Stimulated activated CD8-positive, alpha-beta memory T cell treated with anti-CD3 and anti-CD28 coated beads, Interleukin-4, amount 100 ng/mL, for 24 hours (primary cell): ENCODE measurements at places on chromosomes 12 and 14.

DNA sequence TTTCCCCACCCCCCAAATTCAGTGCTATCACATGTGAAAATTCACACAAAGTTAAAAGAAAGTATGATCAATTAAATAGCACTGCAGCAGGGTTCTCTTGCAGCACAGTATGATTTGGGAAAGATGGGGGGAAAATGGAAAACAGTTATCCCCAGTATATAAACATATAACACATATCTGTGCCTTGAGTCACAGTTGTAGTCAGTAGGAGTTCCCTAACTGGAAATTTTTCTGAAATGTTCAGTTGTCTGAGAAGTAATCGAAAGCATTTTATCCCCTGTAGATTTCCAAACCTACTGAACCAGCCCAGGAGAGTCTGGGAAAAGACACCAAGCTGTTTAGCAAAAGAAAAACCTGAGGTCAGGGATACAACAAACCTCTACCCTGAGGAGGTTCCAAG is 47.0 kb downstream of the C12orf50 start:
- no peak for DNase-seq

DNA sequence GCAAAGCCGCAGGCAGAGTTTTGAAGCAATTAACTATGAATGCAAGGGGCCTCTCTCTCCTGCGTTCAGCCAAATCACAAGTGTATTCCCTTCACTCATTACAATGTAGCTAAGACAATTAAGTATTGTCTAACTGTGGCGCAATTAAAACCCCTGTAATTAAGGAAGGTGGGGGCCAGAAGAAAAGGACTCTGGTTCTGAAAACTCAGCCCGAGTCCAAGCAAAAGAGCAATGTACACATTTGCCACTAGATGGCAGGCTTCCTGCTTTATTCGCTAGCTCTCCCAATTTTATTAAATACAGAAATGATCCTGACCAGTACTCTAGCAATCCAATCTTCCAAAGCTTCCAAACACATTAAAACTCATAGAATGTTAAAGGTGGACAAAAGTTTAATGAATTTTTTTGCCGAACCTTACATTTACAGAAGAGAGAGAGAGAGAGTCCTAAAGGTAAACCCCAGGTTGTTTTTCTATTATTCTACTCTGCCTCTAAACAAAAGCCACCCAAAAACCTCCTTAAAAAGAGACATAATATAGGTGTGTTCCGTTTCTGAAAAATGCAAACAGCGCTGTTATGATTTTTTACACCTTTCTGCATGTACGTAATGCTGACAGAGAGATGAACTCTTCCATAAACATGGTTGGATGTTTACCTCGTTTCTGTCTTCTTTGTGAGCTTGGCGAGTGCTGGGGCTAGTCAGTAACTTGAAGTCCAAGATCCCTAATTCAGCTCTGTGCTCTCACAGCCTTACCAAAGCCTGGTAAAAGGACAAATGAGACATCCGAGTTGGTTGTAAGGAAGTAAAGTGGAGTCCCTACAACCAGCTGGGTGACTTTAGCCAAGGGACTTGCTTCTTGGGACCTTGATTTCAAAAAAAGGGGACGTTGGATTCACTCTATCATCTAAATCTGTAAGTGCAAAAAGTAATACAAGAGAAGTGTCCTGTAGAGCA is 50.9 kb upstream of the VASH1 start:
- DNase-seq, result no peak

- no peak for DNase-seq
Observed at GRCh38 chr12:53489242-53489864, 9.9 kb downstream of the MAP3K12 start.

DNA sequence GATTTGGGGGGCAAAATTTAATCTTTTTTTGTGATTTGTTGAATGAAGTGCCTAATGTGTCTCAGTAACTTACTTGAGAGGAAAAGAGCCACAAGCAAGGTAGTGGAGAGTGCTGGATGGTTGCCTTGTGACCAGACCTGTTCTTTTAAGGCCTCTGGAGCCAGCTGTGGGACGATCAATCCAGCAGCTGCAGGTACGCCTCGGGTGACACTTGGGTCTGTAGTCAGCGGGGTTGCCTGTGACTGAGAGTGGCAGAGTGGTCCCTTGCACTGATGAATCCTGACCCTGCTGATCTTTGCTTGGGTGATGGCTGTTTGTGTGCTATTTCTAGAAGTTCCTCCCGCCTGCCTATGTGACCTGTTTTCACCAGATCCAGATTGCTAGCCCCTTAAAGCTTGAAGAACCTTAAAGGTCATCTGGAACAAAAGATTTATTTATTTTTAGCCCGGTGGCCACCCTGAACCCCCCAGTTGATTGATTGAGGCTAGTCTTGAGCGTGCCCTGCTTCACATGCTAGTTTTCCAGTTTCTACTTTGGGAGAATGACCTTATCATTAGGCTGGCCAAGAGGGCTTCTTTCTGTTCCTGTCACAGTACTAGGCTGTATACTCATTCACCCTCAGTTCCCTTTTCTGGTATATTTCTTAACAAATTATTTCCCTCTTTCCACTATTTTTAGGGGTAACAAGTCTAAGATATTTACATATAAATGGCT is 23.2 kb downstream of the PRKCH start:
- DNase-seq, result no peak

DNA sequence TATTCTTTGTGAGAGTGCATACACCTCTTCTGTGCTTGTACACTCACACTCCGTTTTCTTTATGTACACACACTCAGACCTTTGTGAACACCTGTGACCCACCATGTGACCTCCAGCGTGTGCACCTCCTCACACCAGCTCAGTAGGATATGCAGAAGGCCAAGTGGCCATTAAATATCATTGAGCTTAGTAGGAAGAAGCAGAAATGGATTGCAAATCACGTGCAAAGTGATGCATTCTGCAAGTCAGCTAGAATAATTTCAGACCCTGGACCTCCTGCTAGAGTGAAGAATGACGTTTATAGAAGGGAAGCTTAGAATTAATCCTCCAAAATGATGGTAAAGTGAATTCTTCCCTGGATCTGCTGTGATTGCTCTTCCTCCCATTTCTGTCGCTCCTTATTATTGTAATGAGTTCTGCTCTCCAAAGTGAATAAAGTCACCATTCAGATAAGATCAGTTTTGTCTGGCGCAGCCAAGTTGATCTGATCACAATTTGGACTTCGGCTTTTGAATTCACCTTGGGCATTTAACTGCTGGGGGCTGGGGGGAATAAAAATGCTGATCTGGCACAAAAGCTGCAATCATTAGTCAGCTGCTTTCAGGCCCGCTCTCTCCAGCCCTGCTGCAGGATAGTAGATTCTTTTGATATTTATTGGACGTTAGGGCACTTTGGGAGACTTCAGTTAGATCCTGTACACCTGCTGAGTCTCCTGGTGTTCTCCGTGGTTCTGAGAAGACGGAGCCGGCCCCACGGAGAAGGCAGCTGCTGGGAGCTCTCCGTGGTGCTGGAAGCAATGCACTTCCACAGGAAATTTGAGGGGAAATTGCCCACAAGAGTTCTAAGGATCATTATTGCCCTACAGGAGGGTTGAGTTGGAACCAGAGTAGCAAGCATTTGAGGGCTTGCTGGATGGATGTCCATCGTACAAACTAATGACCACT is 12.4 kb upstream of the NRXN3 start:
- DNase-seq, result no peak

DNA sequence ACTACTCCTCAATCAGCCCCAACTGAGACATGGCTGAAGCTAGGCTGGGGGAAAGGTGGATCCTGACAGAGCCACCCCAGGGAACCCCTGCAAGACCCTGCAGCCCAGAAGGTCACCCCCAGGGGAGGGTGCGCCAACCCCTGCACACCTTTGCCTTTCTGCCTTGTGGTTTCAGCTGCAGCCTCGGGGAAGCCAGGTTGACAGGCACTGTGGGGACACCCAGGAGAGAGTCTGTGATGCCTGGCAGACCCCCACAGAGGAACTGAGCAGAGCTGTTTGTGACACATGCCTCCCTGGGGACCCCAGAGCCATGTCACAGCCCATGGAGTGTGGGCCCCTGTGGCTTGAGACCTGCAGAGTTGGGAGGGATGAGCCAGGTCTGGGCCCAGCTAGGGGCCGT is 11.8 kb upstream of the HHIPL1 start:
- DNase-seq, result no peak

DNA sequence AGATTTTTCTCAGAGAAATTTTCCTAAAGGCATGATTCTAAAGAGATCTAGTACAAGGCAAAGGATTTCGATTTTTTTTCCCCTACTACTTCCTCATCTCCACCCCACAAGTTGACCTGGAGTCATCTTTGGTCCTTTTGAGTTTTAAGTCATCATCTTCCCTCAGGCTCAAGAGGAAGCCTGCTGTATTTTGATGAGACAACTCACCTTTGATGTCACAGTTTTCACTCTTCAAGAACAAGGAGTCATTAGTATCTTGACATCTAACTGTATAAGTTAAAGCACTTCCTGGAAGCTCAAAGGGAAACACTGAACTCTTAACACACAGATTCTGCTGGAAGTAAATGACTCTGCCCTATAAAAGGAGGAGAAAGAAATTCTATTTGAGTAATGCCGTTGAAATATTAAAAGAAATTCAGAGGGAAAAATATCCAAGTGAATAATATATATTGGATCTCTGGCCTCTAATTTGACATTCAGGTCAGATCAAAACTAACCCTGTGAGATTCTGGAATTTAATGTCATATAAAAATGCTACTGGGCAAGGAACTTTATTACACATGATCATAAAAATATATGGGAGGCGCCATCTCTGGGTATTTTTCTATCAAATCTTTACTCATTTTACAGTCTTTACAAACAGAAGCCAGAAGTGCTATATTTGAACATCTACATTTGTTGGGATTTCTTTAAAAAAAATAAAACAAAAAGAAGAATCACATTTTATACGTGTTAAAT is 435.0 kb downstream of the NRXN3 start:
- no peak for DNase-seq

DNA sequence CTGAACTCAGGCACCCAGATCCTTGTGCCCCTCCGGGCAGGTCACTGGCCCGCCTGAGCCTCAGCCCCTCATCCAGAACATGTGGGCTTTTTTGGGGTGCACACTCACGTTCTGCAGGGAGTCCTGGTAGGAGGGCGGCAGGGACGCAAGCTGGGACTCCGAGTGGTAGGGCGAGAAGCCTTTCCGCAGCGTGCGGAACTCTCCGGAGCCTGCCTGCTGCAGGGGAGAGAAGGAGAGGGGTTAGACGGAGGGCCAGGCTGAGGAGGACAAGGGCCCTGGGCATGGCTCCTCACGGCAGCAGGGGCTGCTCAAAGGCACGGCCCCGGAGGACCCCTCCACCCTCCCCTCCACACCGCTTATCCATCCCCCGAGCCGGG is 40.8 kb downstream of the CCNK start:
- DNase-seq, result no peak
